ENCODE measurements at places on chromosomes 2 and 18.

GRCh38 chr2:5145801-5146200, 546.4 kb upstream of the SOX11 start:
- DNase-seq: no peak

- DNase-seq: no peak
Observed at GRCh38 chr2:152646775-152647174, 70.5 kb downstream of the PRPF40A start.

GRCh38 chr2:201978986-201979385, 54.7 kb upstream of the FZD7 start:
- DNase-seq: no peak

- DNase-seq: no peak
Observed at GRCh38 chr2:180540761-180541160, 439.6 kb upstream of the UBE2E3 start.

GRCh38 chr2:134949981-134950708, 31.5 kb downstream of the CCNT2 start:
- no peak for DNase-seq
